Osteocyte (in vitro differentiated cells): ENCODE measurements at places on chromosomes 4 and X. TPM values are rescaled to one million over a fixed set of nuclear protein-coding genes. Genes with fewer than 3 reads are reported as not detected.

GRCh38 chrX:39398215-39398962, 597.1 kb downstream of the MID1IP1 start:
- no peak overlapping the region for H3K4me3 ChIP-seq
- no peaks in the 10 kb centered on the region for H3K36me3 ChIP-seq
- no peak for DNase-seq
- H3K27ac ChIP-seq: no peak overlapping the region
- H3K27me3 ChIP-seq: peaks cover 5% of the 10 kb centered on the region
- no peaks in the 10 kb centered on the region for H3K4me1 ChIP-seq

DNA sequence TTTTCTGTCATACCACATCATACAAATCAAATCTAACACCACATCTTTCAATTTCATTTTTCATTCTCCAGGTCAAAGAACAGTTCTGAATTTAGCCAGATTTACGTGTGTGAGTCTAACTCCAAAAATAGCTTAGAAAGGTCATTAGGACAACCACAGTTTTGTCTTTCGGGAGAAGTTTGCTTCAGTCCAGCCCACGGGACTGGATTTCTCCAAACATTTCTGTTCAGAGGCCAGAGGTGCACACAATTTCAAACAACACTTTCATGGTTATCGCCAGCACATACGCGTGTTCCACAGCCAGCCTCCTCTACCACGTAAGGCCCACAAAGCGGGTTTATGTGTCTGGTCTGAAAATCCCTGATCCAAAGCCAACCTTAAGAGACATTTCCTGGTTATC, 65.9 kb downstream of the VEGFC start:
- no peak overlapping the region for H3K4me3 ChIP-seq
- H3K27me3 ChIP-seq: no peaks in the 10 kb centered on the region
- H3K36me3 ChIP-seq: peaks cover 6% of the 10 kb centered on the region
- peak overlapping the region; percentile 28 for H3K27ac ChIP-seq

- no peak overlapping the region for H3K4me3 ChIP-seq
- H3K4me1 ChIP-seq: no peaks in the 10 kb centered on the region
- DNase-seq: no peak
- peaks cover 44% of the 10 kb centered on the region for H3K27me3 ChIP-seq
These were observed 50.9 kb upstream of the PRDX4 start for GRCh38 chrX:23616361-23616760.

GRCh38 chr4:81377191-81377590, 94.5 kb downstream of the RASGEF1B start:
- H3K27me3 ChIP-seq: peaks cover 7% of the 10 kb centered on the region
- DNase-seq: no peak
- no peak overlapping the region for H3K4me3 ChIP-seq
- no peaks in the 10 kb centered on the region for H3K4me1 ChIP-seq
- H3K36me3 ChIP-seq: no peaks in the 10 kb centered on the region
- H3K27ac ChIP-seq: no peak overlapping the region

GRCh38 chr4:149293046-149293649, 522.5 kb downstream of the IQCM start:
- H3K27ac ChIP-seq: no peak overlapping the region
- no peaks in the 10 kb centered on the region for H3K4me1 ChIP-seq
- H3K4me3 ChIP-seq: no peak overlapping the region
- no peak for DNase-seq

GRCh38 chr4:185307136-185307950, 88.4 kb downstream of the LRP2BP start:
- H3K36me3 ChIP-seq: peaks cover 36% of the 10 kb centered on the region
- DNase-seq: no peak
- H3K27ac ChIP-seq: peak overlapping the region; percentile 45
- H3K4me3 ChIP-seq: no peak overlapping the region

GRCh38 chr4:86948276-86948675, 13.5 kb downstream of the AFF1 start:
- DNase-seq: no peak
- no peaks in the 10 kb centered on the region for H3K27me3 ChIP-seq
- no peak overlapping the region for H3K27ac ChIP-seq
- H3K4me1 ChIP-seq: peaks cover 11% of the 10 kb centered on the region

DNA sequence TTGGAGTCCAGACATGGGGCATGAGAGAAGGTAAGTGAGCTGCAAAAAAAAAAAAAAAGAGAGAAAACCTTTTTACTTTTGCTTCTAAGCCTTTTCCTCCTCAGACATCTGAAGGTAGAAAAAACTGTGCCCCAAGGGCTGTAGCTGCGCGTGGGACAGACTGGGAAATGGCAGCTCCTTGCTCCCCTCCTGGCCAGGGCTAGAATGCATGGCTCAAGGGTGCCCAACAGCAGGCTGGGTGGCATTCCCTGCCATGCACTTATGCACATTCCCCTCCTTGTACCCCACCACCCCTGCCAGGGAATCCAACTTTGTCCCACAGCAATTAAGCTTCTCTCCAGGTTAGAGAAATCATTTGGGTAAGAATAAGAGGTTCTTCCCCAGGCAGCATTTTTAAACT, 421.2 kb downstream of the TRAM1L1 start:
- no peak for DNase-seq
- H3K36me3 ChIP-seq: no peaks in the 10 kb centered on the region
- H3K27me3 ChIP-seq: no peaks in the 10 kb centered on the region

DAPP1 gene
- not detected in 2 replicates for total RNA-seq

PRR32 gene
- not detected in 2 replicates for total RNA-seq

TIMP1 gene
- 403 and 405 TPM in 2 replicates for total RNA-seq

SPANXB1 gene
- not detected in 2 replicates for total RNA-seq

SMIM20 gene
- 28.4 and 29.4 TPM in 2 replicates for total RNA-seq

USP51 gene
- 1.6 and 1.7 TPM in 2 replicates for total RNA-seq

MAGEA2 gene
- not detected in 2 replicates for total RNA-seq

ACSL4 gene
- 62.1 and 68.4 TPM in 2 replicates for total RNA-seq

FAM241A gene
- 0.18 and 0.19 TPM in 2 replicates for total RNA-seq
